T-helper 1 cell (primary cell): ENCODE measurements at places on chromosomes 1 and 21.

DNA sequence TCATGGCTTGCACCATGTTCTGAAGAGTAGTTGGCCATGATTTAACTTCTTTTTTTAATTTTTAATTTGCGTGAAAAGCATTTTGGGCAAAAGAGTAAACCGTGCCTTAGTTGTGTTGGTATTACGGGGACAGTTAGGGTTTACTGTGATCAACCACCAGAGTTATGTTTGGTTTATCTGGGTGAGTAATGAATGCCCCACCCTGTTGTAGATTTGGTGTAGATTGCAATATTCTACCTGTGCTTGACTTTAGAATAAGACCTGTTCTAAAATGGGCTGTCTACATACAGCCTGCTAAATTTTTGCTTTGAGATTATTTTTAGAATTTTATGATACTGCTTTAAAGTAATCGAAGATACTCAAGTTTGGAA lies 1.4 kb downstream of the USP25 start:
- DNase-seq, result no peak

DNA sequence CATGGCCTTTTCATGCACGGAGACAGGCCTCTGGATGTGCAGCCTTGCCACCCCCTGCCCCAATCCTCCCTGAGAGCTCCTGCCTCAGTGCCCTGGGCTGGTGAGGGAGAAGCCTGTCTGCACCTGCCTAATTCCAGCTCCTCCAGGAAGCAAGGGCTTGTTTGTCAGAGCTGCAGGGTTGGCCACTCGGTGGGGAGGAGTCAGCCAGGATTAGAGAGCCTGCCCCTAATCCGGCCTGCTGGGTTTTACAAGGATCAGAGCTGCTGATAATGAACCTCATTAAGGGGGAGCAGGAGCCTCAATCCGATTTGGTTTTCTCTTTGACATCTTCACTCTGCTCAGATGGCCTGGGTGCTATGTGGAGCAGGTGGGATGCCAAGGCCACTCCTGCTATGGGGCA lies 31.9 kb upstream of the LHX4 start:
- no peak for DNase-seq

GRCh38 chr1:99969260-99969728 lies 502 bp upstream of the SLC35A3 start:
- no peak for DNase-seq

- DNase-seq, result no peak
Measured at GRCh38 chr1:151989211-151989862, 4.3 kb downstream of the S100A10 start.

DNA sequence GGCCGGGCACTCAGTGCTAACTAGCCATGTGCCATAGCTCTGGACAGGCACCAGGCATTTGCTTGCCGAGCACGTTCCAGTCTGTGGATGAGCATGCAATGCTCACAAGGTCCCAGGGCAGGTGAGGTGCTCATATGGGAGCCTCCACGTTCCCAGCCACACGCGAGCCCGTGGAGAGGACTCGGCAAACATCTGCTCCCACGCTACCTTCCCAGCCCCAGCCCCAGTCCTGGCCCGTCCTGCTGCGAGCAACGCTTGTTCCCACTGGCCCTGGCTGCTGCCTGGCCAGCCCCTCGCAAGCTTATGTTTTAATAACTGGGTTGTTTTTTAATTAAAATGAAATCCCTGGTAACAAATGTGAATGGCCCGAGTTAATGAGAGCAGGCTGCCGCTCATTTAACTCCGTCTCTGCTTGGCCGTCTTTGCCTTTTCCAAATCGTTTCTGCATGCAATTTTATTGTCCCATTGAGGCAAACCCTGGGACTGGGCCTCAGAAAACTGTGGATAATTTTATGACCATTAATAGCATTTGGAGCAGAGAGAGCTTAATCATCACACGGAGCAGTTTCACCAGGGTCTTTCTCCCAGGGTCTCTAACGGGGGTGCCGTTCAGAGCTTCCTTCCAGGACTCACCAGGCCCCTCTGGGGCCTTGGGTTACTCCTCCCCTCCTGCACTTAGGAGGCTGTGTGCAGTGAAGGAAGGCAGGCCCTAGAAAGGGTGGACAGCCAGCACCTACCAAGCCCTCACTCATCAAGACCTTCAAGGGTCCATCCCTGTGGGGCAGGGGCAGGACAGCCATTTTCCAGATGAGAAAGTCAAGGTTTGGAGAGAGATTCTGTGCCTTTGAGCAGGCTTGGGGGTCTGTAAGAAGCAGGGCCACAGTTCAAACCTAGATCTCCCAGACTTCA lies 136.8 kb downstream of the GLIS1 start:
- no peak for DNase-seq

DNA sequence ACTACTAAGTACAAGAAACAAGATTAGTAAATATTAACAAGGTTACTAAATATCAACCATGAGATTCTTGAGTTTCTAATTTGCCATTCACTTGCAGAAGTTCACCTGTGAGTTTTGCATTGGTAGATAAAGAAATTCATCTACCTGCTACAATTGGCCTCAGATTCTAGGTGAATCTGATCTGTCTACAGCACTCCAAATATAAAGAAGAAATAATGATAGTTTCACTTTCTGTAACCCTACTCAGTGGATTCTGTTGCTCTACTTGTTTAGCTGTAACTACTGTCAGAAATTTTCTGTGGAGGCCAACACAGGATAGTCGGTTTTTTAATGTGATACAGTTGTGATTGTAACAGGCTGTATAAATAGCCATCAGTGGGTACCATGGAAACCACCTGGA lies 118.6 kb downstream of the NR5A2 start:
- peak; percentile 29 for DNase-seq

DNA sequence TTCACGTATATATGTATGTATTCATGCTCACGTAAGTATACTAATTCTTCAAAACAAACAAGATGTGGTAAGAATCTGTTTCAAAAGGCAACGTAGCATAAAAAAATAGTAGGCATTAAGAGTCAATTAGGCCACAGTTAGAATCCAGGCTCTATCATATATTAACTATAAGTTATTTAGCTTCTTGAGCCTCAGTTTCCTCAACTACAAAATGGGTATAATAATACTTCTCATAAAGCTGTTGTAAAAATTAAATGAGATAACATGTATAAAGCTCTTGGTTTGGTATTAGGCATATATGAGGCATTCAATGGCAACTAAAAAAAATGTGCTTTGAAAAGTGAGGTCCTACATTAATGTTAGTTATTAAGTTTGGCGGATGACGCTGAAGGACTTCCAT lies 9.2 kb downstream of the B3GALNT2 start:
- DNase-seq, result no peak

- DNase-seq, result peak; percentile 47
Measured at GRCh38 chr1:40951943-40952743, 27.4 kb upstream of the CTPS1 start.

DNA sequence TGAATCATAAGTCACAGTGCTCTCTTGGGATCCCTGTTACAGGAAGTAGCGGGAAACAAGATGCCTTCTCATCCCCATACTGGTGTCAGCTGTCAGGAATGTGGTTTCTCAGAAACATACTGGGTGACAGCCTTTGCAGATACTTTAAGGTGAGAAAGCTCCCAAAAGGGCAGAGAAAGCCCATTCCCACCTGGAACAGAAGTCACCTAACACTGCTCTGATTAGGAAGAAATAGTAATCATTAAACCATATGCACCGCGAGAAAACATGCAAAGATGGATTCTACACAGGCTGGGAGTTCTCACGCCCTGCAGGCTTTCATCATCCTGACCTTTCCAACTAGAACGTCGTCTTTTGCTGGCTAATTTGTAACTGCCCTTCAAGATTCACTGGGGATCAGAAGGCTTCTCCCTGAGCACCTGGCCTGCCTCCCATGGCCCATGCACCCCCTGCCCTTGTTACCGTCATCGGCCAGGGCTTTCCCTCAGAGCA lies 46.2 kb upstream of the SLC44A3 start:
- DNase-seq, result no peak

GRCh38 chr1:155982106-155982505 lies 3.8 kb upstream of the ARHGEF2 start:
- no peak for DNase-seq

GRCh38 chr1:62265956-62266935 lies 53.0 kb downstream of the KANK4 start:
- DNase-seq, result no peak

DNA sequence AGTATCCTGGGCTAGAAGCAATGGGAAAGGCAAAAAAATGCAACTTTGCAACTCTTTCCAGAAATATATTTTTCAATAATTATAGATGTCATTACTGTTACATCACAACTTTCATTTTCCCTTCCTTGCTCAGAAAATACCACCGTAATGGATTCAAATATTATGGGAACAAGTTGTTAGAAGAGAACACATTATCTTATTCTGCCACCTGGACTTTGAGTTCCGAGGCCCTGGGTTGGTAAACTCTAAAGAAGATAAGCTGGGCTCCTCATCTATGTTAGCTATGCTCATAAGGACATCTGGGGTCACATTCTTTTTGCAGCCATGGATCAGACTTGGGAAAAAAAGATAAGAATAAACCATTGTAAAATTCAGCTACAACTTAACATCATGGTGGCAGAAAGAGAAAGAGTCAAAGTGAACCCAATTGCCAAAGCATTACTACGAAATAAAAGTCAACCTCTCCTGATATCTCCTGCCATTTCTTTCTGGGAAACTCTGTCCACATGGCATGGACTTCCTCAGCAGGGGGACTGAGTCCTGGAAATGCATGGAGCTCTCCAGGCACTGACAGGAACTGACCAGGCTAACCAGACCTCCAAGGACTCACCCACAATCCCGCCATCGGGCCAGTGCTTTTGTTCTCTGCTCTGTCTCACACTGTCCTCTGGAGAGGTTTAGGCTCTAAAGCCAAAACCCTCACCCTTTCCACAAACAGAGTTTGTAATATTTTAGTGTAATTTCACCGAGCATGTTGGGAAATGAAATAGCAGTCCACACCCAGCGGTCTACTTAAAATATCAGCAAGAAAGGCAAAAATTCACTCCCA lies 499.1 kb upstream of the RUNX1 start:
- DNase-seq, result no peak

DNA sequence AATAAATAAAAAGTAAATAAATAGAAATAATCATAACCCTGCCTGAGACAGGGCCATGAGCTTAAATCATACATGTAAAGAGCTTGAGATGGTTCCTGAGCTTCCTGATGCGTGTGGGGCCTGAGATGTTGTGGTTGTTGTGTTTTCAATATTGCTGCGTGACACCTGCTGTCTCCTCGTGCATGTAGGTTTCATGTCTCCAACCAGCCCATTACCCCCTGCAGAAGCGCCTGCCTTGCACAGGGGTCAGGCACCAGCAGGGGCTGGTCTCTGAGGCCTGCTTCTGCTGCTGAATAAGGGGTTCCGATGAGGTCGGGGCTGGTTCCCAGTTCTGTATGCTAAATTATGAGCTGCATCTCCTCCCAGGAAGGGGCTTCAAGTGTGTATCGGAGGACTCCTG lies 15.9 kb downstream of the UMODL1 start:
- no peak for DNase-seq

DNA sequence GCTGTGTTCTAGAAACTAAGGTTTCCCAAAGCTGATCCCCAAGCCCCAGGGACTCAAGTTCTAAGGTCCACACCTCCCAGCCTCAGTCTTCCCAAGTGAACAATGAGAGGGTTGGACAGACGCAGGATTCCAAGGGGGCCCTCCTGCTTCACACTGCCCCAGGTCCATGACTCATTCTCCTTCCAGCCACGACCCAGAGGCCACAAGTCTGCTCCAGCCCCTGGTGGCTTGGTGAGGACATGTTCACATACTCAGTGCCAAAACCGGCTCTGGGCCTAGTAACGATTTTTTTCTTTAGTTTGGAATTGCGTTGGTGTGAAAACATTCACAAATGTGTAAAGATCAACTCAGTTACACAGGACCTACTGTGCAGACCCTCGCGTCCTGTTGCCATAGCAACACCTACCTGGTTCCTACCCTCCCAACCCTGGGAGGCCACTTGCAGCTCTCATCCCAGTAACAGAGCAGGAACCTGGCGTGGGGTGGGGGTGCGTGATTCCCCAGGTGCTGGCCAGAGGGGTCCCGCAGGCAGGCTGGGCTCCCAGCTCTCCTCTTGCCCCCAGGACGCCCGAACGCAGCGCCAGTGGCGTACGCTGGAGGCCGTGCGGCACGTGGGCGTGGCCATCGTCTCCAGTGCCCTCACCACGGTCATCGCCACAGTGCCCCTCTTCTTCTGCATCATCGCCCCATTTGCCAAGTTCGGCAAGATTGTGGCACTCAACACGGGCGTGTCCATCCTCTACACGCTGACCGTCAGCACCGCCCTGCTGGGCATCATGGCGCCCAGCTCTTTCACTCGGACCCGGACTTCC lies 57.0 kb downstream of the DISP3 start:
- DNase-seq, result no peak

GRCh38 chr1:157585984-157586383 lies 11.9 kb downstream of the FCRL4 start:
- no peak for DNase-seq

- no peak for DNase-seq
Measured at GRCh38 chr1:87394513-87394912, 65.8 kb downstream of the LMO4 start.

DNA sequence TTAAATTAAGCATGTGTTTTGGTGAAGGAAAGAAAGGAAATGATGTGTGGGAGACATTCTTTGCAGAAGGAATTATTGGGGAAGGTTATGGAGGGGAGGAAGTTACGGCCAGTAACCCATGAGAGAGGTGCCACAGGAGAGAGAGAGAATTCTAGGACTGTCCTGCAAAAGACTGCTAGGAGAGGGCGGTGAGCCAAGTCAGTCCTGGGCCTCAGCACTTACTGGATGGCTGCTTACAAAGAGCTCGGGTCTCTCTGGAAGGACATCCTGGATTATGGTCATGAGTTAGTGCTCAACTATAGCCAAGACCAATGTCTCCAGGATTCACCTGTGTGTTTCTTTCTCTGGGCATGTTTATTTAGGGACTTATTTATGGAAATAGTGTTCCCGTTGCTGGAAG lies 74.4 kb upstream of the HSD17B7 start:
- DNase-seq, result no peak
